Esophagus squamous epithelium (tissue), 5 donors: ENCODE measurements at places on chromosomes 7 and 10.

DNA sequence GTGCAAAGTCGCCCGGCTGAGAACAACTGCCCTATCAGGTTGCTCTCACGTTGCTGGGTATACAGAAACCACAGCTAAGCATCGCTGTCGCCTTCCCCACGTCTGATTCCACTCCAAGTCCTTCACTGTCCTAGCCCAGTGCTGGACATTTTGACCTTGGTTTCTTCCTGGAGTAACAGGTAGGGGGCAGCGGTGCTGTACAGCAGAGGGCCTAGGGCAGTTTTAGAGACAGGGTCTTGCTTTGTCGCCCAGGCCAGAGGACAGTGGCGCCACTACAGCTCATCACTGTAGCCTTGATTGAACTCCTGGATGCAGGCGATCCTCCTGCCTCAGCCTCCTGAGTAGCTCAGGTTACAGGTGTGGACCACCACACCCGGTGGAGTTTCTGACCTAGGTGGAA is 2.6 kb downstream of the CLDN15 start:
- no peak for DNase-seq

DNA sequence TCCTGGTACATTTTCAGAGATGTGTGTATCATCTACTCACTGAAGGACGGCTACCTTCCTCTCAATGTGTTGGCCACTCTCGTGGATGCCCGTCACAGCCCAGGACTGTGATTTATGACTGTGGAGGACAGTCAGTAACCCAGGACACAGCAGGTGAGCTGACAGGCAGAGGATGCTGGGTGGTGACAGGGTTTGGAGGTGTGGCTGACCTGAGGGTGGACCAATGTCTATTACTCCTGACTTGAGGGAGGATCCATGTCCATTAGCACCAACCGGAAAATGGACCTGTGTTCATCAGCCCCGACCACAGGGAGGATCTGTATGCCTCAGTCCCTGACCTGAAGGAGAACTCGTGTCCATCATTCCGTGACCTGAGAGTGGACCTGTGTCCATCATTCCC is 96.1 kb downstream of the ADCY1 start:
- DNase-seq, result no peak

GRCh38 chr7:158535079-158535478 is 52.5 kb downstream of the PTPRN2 start:
- no peak for DNase-seq

DNA sequence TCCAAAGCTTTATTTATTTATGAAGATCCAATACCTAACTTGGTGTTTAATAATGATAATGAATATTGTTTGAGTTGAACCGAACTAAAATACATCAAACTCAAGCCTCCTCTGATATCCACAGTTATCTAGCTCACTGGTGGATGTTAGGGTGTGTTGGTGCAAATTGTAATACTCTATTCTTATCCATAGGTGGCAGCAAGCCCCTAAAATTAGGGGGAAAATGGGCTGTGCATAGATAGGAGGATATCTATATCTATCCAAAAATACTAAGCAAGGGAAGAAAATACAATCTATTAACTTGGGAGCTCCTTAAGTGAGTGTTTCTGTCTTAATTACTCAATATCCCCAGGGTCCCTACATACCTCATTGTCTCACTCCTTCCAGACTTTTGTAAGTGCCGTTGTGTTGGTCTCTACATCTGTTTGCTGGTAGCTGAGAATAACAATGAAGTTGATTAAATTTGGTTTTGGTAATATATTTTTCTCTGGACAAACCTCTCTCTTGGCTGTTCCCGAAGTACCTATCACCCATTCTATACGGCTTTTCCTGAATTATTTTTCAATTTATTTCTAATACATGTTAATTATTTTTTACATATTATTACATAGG is 55.0 kb upstream of the VWDE start:
- no peak for DNase-seq

GRCh38 chr7:144629011-144629410 is 206.8 kb downstream of the TPK1 start:
- DNase-seq, result no peak

- no peak for DNase-seq
Measured at GRCh38 chr10:102701272-102701671, 12.9 kb downstream of the ARL3 start.

DNA sequence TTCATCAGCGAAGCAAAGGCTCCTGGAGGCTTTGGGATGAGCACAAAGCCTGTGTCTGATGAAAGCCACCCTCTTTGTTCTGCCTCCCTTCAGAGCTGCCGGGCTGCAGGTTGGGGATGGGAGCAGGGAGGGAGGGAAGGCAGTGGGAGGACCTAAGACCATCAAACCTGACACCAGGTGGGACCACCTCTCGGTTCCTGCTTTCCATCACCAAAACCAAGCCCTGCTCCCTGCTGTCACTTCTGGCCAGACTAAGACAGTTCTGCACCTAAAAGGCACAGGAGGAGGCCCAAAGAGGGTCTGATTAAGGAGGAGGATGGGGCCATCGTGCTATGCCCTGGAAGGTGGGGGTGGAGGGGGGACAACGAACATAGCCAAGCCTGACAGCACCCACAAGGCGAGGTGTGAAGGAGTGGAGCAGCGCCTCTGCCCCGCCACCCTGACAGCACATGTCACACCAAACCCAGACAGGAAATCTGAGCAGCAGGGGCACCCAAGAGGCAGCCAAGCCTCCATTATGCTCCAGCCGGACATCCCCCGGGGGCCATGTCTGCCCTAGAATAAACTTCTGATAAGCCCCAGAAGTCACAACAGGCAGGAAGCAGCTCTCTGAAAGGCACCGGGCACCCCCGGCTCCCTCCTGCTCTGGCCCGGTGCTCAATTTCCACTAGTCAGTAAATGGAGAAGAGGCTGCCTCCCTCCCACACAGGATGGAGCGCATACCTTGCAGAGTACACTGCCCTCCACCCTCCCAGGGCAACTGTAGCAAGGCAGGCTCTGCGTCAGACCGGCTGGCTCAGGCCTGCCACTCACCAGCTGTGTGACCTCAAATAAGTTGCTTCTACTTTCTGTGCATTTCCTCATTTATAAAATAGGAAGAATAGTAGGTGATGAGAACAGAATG is 48.9 kb downstream of the DLG5 start:
- DNase-seq, result no peak
